A549 treated with Hydrocortisone at 1 μM for 4 hours (cell line): ENCODE measurements at places on chromosomes 11 and 22. TPM values are rescaled to one million over a fixed set of nuclear protein-coding genes. Genes with fewer than 3 reads are reported as not detected.

Gene OR5A1
- not detected in 5 replicates for total RNA-seq

Gene TRIM6
- total RNA-seq, result 6.3 to 10.1 TPM (median 8.4 TPM) in 5 replicates

Gene GAS2
- 0.35 to 1.2 TPM (median 0.93 TPM) in 5 replicates for total RNA-seq

Gene OR52N5
- total RNA-seq, result not detected in 5 replicates

Gene OR2AT4
- total RNA-seq, result not detected in 5 replicates

Gene LMO2
- 0.37 to 1.0 TPM (median 0.69 TPM) in 5 replicates for total RNA-seq

Gene DENND6B
- 2.0 to 3.7 TPM (median 2.8 TPM) in 5 replicates for total RNA-seq

Gene PTPRCAP
- 0.17 to 0.37 TPM (median 0.28 TPM) in 5 replicates for total RNA-seq

Gene STIM1
- 23.7 to 28.1 TPM (median 26.1 TPM) in 5 replicates for total RNA-seq

Gene ZBED5
- total RNA-seq, result 16.9 to 23.1 TPM (median 20.8 TPM) in 5 replicates

Gene MRPL17
- total RNA-seq, result 80.2 to 104 TPM (median 93.9 TPM) in 5 replicates

Gene DGAT2
- total RNA-seq, result 1.2 to 2.1 TPM (median 1.6 TPM) in 5 replicates

Gene CBX6
- total RNA-seq, result 25.8 to 31.4 TPM (median 27.8 TPM) in 5 replicates

Gene MRGPRX3
- 0.09 TPM in 1 of 5 replicates, not detected in the others for total RNA-seq

Gene SLC22A8
- total RNA-seq, result not detected in 5 replicates

Gene KCTD14
- total RNA-seq, result 1.3 to 2.1 TPM (median 1.6 TPM) in 5 replicates

Gene TRIM49
- total RNA-seq, result 0.05 to 0.12 TPM (median 0.10 TPM) in 3 of 5 replicates, not detected in the others

Gene MMP8
- total RNA-seq, result not detected in 5 replicates

Gene CEP126
- 2.5 to 3.4 TPM (median 2.6 TPM) in 5 replicates for total RNA-seq

Gene ARHGAP32
- 2.8 to 4.9 TPM (median 4.0 TPM) in 5 replicates for total RNA-seq

Gene FOSL1
- 97.6 to 169 TPM (median 123 TPM) in 5 replicates for total RNA-seq

Gene TNNI2
- 0.28 to 0.36 TPM (median 0.31 TPM) in 3 of 5 replicates, not detected in the others for total RNA-seq

Gene EFCAB6
- 0.30 to 0.55 TPM (median 0.40 TPM) in 5 replicates for total RNA-seq

Gene CHRDL2
- 2.7 to 5.4 TPM (median 4.6 TPM) in 5 replicates for total RNA-seq

Gene MS4A15
- 0.07 TPM in 1 of 5 replicates, not detected in the others for total RNA-seq

Gene GSTT2
- 0.13 to 0.15 TPM in 2 of 5 replicates, not detected in the others for total RNA-seq

Gene RASGRP2
- 0.97 to 2.1 TPM (median 1.5 TPM) in 5 replicates for total RNA-seq

Gene CRYBB2
- total RNA-seq, result not detected in 5 replicates

Gene SEPTIN5
- 8.3 to 11.2 TPM (median 10.4 TPM) in 5 replicates for total RNA-seq

Gene KRTAP5-1
- not detected in 5 replicates for total RNA-seq

Gene MN1
- 2.7 to 4.2 TPM (median 3.1 TPM) in 5 replicates for total RNA-seq

Gene KCNC1
- 0.05 to 0.16 TPM (median 0.06 TPM) in 5 replicates for total RNA-seq

Gene HBG2
- total RNA-seq, result not detected in 5 replicates

Gene ARHGAP20
- total RNA-seq, result 0.02 to 0.05 TPM (median 0.03 TPM) in 4 of 5 replicates, not detected in the other

Gene CHRM1
- total RNA-seq, result 0.06 to 0.13 TPM (median 0.08 TPM) in 5 replicates

Gene CRACR2B
- 3.0 to 6.3 TPM (median 5.7 TPM) in 5 replicates for total RNA-seq
